ENCODE measurements at places on chromosomes 3 and 15.

GRCh38 chr3:38137615-38138348, 679 bp upstream of the MYD88 start:
- DNase-seq, result no peak

GRCh38 chr15:74303741-74304309, 63.6 kb downstream of the CYP11A1 start:
- no peak for DNase-seq

DNA sequence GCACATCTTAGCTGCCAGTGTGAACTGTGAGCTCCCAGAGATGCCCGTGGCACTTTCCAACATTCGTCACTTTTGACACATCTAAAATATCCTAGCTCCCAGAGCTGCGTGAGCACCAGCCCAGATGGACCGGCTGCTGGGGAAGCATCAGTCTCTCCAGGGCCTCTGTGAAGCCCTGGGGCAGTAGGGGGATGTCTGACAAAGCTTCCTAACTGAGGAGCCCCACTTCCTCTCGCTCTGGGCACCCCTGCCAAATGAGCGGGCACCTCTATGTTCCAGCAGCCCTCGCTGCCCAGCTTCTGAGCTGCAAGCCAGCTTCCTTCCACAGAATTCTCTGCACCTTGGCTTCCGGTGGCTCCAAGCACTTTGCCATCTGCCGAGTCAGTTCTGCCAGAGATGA, 91.1 kb downstream of the LIPC start:
- no peak for DNase-seq

GRCh38 chr15:48279608-48280007, 51.6 kb upstream of the DUT start:
- no peak for DNase-seq

- DNase-seq, result no peak
Observed at GRCh38 chr15:32096916-32097617, 66.8 kb downstream of the CHRNA7 start.

DNA sequence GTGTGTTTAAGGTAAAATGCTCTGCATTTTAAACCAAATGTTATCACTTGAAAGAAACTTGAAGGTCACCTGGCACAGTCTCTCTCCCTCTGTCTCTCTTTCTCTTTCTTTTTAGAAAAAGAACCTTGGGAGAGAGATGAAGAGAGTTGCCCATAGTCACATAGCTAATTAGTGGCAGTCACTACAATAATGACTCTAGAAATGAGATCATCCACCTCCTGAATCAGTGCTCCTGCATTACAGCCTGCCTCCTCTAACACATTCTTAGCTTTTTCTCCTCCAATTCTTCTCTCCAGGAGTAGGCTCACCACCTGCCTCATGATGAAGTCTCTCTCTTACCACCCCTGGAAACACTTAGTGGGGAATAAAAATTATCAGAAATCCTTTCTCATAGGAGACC, 2.5 kb downstream of the MYH15 start:
- DNase-seq, result no peak

- DNase-seq, result no peak
Observed at GRCh38 chr3:142270407-142270806, 45.0 kb upstream of the GK5 start.

DNA sequence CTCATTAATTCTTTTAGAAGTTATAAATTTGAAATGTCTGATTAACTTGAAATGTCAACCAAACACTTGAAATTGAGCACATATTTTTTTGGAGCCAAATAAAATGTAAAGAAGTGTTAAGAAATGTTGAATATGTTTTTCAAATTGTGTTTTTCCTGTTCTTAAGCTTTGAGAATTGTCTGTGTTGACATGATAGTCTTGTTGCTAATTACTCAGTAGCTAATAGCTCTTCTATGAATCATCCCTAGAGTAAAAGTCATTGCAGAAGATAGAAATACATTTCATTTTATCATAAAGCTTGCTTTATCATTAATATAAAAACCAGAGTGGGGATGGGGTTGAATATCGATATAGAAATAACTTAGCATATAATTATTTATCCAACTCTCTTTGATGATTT, 41.9 kb upstream of the ABHD10 start:
- DNase-seq, result no peak

GRCh38 chr3:24944805-24945520, 450.3 kb upstream of the THRB start:
- no peak for DNase-seq

DNA sequence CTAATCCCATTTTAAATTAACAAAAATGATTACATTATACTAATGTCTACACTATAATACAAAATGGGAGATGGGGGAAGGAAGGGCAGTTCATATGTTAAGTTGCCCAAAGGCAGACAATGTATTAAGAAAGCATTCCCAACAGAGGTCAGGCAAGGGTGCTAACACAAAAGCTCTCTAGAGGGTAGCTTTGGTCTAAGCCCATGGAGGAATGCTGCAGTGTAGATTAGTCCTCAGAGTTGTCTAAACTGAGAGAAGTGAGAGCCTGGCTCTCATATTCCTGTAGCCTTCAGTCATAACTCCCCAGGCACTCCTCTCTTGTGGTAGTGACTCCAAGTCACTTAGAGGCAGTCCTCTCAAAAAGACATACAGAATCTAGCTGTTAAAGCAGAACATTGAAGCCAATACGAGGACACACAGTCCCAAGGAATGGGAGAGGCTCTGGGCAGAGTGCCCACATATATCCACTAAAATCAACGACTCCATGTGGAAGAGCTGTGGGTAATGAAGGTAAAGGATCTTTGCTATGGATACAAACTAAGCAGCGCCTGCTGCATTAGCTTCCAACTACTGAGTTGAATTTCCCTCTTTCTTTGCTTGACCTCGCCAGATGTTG, 14.5 kb downstream of the NEK10 start:
- no peak for DNase-seq

DNA sequence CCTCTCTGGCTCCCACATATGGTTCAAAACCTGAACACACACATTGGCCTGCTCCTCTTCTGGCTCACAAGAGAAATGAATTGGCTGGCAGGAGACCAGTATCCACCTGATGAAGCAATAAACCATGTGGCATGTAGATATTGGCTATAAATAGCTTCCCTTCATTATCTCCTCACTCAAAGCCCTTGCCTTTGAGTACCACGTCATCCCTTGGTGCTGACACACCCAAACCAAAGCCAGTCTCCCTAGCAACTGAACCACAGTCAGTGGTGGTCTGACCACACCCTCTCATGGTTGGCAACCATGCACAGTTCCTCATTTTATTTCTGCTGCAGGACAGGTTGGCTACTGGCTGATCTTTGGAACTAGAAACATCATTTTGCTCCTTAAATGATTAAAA, 98.8 kb downstream of the ZNF621 start:
- peak; percentile 6 for DNase-seq

DNA sequence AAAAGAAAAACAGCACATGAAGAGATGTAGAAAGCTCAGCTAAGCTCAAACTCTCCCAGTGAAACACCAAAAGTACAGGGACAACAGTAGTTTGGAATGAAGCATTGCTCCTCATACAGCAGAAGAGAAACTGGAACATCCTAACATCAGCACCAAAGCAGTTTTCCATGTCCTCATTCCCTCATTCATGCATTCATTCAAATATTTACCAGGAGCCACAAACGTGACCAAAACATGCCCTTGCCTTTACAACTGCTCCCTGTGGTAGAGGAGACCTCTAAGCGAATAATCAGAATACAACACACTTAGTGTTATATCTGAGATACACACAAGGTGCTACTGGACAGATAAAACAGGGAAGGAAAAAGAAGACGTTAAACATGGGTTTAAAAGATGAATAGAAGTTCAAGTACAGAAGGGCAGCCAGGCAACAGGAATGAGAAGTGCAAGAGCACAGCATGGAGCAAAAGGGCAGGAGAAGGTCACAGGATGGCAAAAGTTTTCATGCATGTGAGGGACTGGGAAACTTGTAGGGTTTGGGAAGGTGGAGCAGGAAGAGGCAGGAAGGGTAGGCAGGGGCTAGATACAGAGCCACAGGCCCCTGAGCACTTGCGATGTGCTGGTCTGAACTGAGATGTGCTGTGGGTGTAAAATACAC, 58.5 kb upstream of the LMCD1 start:
- no peak for DNase-seq

All from NCI-H748 treated with DMSO at 0.1 percent for 48 hours (cell line).